Left forelimb (tissue), 1 donor: ENCODE measurements at places on chromosomes 12 and 14.

DNA sequence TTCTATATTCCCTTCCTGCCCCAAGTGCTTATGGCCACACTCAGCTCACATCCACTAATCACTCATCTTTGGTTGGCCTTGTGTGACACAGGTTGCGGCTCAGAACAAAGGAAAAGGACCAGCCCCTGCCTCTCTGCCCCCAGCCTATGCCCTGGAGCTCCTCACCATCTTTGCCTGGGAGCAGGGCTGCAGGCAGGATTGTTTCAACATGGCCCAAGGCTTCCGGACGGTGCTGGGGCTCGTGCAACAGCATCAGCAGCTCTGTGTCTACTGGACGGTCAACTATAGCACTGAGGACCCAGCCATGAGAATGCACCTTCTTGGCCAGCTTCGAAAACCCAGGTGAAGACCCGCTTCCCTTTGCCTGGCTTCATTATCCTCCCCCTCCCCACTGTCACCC, 15.8 kb upstream of the OAS2 start:
- no peak for DNase-seq

DNA sequence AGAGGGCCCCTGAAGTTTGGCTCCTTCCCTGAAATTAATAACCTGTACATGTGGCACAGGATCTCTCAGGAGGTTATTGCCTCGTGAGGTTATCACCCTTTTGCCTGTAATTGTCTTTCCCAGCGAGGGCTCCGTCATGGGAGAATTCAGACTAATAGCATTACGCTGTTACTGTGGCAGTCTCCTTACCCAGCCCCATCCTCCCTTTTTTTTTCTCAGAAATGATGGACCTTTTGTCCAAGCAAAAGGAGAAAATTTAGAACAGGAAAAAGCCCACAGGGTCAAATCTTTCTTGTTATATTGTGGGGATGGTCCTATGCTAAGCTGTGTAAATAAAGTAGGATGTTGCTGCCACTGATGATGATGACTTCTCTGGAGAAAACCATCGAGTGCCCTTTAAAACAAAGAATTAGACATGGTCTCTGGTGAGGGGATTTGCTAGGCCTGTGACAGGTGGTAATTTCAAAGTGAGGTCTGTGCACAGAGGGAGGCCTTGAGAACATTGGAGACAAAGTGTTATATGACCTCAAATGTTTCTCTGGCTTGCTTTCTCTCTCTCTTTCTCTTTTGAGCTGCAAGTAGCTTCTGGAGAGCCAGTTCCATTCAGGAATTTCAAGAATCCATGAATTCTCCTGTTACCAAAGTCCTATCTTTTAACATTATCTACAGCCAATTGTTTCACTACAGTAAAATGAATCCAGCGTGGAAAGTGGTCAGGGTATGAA, 357.2 kb downstream of the BMP4 start:
- DNase-seq = no peak

DNA sequence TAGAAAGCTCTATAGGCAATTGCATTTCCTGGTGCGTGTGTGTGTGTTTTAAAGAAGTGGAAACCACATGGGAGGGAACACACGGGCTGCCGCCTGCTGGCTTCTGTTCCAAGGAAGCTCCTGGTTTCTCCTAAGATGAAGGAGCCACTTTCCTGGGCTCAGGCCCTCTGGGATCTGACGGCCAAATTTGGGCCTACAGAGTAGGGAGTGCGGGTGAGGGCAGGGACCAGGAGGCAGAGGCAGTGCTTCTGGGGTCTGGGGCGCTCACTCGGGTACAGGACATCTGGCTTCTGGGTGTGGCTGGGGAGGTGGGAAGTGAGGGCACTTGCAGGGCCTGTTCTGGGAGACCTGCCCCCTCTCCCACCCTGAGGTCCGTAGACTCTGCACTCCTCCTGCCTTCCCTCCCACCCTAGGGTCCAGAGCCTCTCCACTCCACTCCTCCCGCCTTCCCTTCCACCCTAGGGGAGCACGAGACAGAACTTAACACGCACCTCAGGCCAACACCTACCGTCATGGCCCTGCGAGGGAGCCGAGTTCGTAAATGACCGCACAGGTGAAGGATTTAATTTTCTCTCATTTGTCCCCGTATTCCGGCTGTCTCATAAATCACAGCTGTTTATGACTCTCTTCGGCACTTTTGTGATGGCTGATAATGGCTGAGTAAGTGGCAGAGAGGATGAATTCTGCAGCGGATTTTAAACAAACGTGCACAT, 127.7 kb downstream of the KIF26A start:
- peak; percentile 42 for DNase-seq

- DNase-seq = no peak
Measured at GRCh38 chr12:71797531-71797930, 42.0 kb upstream of the TBC1D15 start.

DNA sequence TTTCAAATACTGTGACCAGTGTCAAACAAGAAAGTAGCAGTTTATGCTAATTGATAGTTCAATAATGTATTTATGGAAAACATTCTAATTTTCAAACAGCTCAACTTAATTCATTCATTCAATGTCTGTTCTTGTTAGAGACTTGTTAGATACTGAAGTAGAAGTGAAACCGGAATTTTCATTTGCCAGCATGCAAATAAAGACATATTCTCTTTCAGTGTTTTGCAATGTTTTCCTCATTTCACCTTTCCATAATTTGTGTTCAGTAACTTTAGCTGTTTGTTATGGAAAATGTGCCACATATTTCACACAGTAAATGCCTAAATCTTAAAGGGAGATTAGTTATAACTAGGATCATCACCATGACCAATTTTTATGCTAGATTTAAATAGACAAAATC, 21.2 kb downstream of the TAS2R50 start:
- no peak for DNase-seq

GRCh38 chr12:30988646-30989286, 62.2 kb downstream of the TSPAN11 start:
- DNase-seq = no peak

DNA sequence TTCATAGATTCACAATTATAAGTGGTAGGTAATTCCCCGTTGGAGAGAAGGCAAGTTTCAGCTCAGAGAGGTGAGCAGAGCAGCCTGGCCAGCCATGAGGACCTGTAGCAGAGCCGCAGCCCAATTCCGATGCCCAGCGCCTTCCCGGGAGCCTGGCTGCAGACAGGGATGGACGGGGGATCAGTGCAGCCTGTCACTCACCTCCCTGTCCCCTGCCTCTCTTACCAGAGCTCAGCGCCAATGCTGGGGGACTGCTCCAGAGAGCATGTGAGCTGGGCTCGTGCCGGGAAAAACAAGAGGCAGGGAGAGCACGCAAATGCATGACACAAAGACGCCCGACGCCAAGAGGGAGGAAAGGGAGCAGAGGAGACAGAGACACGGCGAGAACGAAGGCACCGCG, 231.9 kb downstream of the BCL11B start:
- DNase-seq = peak; percentile 59

GRCh38 chr14:26896447-26896846, 298.6 kb upstream of the NOVA1 start:
- no peak for DNase-seq

GRCh38 chr12:106136263-106136662, 2.5 kb downstream of the NUAK1 start:
- DNase-seq = peak; percentile 91
